ENCODE measurements at places on chromosomes 6 and 20. TPM values are rescaled to one million over a fixed set of nuclear protein-coding genes. Genes with fewer than 3 reads are reported as not detected.

Gene EYA4
- total RNA-seq: 13.0 TPM

Gene PAK5
- not detected for total RNA-seq

Gene PRRT1
- not detected for total RNA-seq

Gene MLIP
- 4.3 TPM for total RNA-seq

GRCh38 chr6:151514000-151514730 is 20.3 kb downstream of the CCDC170 start:
- DNase-seq: no peak

DNA sequence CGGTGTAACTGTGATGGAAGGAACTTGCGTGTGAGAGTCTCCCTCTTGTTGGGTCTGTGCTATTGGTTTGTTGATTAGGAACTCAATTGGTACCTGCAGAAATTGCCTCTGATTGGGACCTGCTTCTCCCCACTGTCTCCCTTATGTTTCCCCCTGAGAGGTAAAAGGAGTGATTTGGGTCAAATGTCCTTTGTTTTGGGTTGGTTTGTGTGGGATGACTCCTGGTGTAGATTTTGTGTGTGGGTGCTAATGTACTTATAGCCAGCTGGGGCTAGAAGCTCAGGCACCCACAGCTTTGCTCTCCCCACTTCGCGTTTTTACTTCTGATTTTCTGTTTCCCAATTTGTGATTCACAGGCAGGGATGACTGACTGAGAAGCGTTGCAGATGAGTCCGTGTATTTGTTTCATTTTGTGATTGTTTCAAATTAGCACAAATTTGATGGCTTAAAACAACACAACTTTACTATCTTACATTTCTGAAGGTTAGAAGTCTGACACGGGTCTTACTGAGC is 79.1 kb downstream of the UTRN start:
- no peak for DNase-seq

GRCh38 chr6:168390749-168391420 is 50.1 kb upstream of the SMOC2 start:
- no peak for DNase-seq

GRCh38 chr6:17015551-17016381 is 86.1 kb upstream of the STMND1 start:
- DNase-seq: no peak

DNA sequence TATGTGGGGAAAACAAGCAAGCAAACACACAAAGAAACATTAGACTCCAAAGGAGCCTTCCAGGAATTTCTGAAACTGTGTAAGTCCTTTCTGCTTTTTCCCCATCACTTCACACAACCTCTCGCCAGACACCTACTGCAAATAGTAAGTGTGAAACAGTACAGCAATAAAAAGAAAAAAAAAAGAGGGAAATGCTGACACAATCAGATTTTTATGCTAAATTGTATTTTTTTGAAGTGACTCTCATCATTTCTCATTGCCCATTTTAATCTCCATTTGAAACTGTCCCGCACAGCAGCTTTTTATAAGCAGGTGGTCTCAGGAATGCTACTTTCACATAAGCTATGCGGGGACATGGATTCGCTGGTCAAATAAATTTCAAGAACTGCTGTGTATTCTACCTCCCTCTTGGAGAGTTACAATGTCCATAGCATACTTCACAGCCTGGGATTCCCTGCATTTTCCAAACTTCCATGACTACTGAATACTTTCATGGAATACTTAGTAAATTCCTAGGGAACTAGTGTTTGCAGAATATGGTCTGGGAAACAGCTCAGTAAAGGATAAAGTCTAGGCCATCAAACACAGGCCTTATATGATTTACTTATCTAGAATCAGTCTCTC is 139.9 kb upstream of the TSHZ2 start:
- no peak for DNase-seq

GRCh38 chr20:60484316-60484715 is 526.1 kb downstream of the CDH26 start:
- DNase-seq: no peak

DNA sequence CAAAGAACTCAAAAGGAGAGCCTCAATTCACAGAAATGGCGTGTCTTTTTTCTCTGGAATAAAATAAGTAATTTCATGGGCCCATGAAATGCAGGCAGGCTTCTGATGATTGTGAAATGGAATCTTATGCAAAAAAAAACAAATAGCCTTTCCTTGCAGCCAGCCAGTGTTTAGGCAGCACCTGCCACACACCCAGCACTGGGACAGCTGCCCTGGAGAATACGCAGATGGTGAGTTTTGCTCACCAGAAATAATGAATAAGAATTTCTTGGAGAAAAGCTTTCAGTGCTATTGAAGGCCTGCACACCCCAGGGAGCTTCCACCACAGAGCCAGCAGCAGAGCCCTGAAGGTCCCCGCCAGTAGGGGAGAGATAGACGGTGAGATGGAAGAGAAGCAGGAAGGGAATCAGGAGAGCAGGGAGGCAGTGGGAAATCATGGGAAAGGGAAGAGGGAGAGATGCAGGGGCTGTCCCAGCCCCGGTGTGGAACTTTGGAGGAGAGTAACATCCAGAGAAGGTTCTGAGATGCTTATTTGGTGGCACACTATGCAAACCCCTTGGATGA is 54.9 kb downstream of the PXDC1 start:
- peak; percentile 88 for DNase-seq

DNA sequence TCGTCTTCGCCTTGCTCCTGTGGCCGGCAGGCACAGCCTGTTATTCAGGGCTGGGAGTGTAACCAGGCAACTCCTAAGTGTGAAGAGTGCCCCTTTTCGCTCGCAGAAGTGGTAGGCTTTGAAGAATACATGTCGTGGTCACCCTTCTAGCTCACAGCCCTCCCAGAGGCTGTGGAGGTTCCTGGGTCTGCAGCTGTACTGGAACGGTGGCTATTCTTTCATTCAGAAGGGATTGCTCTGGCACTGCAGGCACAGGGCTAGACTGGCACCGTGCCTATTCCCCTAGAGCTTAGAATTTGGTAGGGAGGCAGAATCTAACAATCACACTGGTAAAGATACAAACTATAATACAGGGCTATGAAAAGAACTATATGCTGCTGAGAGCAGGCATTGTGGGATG is 1.1 kb upstream of the SRSF12 start:
- no peak for DNase-seq
